Suppressor macrophage (primary cell): ENCODE measurements at places on chromosomes 3 and 15.

- DNase-seq = peak; percentile 93
These were observed 8.8 kb upstream of the B3GNT5 start for GRCh38 chr3:183244219-183244618.

DNA sequence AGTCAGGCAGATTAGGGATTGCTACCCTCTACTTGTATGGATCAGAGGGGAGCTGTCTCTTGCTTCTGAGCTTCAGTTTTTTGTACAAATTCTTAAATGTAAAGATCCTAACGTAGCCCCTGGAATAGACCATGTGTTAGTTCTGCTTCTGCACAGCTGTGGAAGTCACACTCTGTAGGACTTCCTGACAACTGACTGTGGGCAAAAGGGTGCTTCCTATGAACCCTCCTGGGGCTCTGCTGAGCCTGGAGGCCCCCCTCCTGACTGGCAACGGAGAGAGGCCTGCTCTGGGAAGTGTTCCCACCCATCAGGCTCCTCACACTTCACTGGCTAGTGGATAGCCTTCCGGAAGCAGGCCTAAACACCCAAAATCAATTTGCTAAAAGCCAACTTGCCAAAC, 131.0 kb downstream of the RPLP1 start:
- peak; percentile 73 for DNase-seq

DNA sequence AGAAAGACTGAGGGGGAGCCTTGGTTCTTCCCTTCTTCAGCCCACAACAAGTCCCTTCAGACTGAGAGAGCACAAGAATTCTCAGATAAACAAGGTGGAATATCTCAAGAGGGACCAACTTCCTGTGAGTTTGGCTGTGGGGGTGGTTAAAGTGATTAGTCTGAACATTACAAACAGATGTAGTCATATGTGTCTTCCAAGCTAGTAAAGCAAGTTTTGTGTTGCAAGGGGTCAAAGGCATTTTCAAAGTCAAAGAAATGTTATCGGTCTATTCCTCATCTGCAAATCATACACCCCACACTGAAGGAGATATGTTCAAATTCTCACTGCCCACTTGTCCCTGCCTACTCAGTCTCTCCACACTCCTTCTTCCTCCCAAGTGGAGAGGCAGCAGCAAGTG, 242.5 kb downstream of the FAM43A start:
- DNase-seq = peak; percentile 20

- no peak for DNase-seq
These were observed 55.2 kb downstream of the SPTSSB start for GRCh38 chr3:161316006-161316689.

DNA sequence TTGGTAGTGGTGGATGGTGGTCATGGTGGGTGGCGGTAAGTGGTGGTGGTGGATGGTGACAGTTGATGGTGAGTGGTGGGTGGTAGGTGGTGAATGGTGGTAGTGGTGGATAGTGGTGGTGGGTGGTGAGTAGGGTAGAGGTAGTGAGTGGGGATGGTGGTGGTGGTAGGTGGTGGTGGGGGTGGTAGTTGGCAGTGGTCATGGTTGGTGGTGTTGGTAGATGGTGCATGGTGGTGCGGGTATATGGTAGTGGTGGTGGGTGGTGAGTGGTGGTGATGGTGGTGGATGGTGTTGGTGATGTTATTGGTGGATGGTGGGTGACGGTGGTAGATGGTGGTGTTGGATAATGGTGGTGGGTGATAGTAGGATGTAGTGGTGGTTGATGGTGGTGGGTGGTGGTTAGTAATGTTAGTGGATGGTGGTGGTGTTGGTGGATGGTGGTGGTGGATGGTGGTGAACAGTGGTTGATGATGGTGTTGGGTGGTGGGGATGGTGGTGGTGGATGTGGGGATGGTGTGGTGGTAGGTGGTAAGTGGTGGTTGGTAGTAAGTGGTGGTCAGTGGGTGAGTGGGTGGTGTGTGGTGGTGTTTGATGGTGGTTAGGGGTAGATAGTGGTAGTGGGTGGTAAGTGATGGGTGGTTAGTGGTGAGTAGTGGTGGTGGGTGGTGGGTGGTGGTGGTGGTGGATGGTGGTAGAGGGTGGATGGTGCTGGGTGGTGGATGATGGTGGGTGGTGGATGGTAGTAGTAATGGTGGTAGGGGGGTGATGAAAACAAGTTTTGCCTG, 16.7 kb upstream of the RIOX2 start:
- no peak for DNase-seq

DNA sequence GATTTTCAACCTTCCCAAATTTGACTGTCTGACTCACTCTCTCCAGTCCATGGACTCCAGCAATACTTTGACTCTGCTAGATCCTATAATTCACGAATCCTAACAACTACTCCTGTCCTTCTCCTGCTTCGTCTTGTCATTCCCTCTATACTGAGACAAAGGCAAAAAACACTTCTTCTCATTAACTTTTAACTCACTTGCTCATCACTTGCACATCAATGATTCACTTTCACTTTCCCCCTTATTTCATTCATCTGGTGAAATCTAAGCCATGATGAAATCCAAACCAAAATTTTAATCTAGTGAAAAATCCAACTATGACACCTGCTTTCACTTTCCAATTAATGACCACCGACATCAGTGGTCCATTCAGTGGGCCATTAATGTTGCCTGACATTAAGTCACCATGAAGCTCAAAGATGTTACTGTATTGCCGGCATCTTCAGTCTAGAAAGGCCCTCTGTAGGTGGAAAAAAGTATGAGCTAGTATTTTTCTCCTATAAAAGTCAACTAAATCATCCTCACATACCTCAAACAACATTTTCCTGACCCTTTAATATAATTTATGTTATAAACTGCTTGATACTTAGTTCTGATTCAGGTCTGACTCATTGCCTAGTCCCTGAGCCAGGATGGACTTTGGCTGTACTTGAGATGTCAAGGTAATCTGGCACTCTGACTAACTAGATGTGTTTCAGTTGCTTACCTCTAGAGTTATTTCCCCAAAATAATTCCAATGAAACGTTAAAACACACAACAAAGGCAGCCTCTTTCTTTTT, 158.6 kb downstream of the CNTN6 start:
- DNase-seq = no peak

DNA sequence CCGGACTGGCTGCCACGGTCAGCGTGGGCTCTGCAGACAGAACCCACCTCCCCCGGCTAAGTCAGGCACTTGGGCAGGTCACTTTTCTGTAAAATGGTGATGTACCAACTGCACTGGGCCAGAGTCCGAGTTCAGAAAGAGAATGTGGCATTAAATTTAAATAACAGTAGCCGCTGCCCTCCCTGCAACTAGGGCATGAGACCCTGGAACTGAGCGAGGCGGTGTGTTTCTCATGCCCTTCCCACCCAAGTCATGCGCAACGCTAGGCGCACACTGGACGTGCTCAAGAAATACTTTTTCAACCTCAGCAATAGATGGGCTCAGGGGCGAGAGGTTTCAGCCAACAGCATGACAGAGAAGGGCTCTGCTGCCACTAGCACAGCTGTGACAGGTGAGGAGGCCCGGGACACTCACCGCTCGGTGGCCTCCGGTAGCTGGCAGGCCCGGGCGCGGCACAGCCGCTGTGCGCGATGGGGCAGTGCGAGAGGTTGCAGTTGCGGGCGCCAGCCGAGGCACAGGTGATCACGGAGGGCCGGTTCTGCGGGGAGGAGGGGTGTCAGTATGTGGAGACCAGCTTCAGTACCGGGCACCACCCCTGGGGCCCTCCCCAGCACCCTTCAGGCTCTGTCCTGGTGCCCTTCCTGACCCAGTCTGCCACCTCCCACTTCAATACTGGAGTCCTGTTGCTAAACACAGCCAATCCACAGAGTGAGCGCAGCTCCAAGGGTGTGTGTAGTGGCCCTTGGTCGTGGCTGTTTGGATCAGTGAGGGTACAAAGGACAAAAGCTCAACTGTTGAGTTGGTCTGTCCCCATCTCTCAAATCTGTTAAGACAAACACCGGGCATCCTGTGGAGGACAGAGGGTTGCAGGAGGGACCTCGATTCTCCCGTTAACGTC, 84.5 kb downstream of the VGLL4 start:
- DNase-seq = no peak

- DNase-seq = peak; percentile 17
These were observed 37.9 kb downstream of the AGTR1 start for GRCh38 chr3:148735597-148735996.

DNA sequence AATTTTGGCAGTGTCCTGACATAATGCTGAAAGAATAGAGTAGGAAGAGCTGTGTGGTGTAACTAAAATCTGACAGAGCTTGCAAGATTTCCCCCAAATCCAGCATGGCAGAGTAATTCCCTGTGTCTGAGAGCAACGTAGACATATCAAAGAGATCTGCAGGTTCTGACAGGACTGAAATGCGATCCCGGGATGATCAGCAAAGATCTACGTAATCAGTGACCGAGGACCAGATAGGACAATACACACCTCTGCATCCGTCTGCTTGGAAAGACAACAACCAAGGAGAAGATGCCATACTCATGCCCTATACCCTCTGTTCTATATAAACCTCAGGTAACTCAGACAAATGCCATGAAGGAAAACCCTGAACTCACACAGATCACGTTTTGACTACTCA, 26.6 kb upstream of the SYNPR start:
- DNase-seq = no peak
